ENCODE measurements at places on chromosomes 7 and 10.
A peak's percentile ranks its signal among the peaks of the same experiment; 100 is the strongest.

DNA sequence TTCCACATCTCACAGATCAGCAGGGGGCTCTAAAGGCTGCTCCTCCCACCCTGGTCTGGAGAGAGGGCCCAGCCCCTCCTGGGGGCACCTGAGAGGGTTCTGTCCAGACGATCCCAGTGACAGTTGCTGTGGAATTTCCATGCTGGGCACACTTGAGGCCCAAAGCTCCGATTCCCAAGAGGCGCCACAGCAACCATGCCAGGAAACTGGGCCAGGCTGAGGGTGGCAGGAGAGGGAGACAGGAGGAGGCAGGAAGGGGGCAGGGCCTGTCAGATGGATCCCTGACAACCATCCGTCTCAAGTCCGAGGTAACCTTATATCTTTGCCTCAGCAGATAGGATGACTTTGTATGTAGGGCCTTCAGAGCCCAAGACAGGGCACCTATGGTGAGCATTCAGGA lies 4.3 kb upstream of the NOS3 start:
- no peak for DNase-seq

DNA sequence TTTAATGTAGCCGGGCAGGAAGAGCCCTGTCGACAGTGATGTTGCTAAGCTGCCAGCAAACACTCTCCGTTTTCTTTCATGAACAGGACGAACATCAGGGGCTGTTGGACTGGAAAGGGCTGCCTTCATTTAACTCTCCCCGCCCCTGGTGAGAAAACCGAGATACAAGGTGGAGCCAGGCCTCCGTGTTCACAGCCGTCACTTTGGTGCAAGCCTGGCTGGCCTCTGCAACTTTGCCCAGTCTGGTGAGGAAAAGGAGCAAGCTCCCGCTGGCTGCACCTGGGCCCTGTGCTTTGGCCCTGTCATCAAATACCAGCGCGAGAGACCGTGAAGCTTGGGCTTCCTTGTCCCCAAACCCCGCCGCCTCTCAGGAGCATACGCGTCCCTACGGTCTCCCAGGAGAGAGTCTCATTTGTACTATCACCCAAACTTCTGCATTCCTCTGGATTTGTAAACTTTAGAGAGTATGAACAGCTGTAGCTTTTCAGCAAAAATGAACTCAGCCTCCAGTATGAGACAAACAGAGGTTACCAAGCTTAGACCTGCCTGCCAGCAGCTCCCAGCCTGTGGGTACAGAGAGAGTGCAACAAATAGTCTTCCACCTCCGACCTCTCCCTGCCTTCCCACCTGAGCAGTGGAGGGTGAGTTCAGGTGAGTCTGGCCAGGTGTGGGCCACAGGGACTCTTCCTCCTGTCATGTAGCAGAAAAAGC lies 445.3 kb upstream of the MGMT start:
- DNase-seq: no peak

GRCh38 chr7:28173531-28173930 lies 7.1 kb downstream of the JAZF1 start:
- no peak for DNase-seq

DNA sequence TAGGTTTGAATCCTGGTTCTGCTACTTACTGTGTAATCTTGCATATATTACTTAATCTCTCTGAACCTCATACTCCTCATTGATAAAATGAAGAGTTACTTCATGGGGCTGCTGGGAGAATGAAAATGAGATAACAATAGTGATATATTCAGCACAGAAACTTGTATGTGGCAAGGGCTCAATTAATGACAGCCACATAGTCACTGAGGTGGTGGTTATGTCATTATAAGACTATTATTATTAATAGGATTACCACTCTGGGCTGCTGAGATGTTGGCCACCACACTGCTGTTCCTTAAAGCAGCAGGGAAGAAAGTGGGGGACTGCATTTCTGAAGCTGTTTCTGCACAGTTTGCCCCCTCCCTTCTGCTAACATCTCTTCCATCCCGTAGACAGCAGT lies 100.4 kb upstream of the PDLIM1 start:
- DNase-seq: no peak

DNA sequence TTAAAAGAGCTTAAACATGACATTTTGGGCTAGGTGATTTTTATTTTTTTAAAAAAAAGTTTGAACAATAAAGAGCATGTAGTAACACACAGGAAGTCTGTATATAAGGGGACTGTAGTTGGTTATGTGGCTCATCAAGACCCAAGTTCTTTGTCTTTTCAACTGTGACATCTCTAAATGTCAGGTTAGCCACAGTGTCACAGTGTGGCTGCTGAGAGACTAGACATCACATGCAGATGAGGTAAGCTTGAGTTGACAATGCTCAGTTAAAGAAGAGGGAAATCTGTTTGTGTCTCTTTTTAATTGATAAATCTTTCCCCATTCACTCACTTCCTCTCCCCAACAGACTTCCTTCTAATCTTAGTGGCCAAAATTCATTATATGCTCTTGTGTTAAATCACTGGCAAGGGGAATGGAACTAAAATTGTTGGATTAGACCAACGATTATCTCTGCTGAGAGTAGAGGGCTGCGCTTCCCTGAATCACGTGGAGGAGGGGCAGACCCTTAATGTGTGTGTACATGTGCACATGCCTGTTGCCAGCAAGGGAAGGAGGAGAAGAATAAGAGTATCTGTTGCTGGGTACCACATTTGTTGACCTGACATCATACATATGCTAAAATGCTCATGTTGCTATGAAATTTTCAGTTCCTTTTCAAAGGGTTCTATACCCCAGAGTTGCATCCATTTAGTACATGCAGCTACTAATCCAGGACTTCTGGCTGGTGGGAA lies 78.3 kb downstream of the MMRN2 start:
- DNase-seq: no peak

DNA sequence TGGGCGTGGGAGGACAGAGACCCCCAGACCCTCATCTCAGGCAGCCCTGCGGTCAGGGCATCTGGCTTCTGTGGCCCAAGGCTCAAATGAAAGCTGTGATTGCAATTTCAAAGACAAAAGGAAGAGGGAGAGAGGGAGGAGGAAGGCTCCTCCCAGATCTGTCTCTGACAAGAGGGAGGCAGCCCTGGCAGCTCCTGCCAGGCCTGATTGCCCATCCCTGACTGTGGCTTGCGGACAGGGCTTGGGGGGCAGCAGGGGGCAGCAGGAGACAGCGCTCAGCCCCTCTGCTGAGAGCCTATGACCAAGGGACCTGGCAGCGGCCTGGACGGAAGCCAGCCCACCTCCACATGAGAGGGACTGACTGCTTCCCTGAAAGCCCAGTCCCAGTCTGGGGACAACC lies 91.8 kb downstream of the PTPRN2 start:
- DNase-seq: no peak

DNA sequence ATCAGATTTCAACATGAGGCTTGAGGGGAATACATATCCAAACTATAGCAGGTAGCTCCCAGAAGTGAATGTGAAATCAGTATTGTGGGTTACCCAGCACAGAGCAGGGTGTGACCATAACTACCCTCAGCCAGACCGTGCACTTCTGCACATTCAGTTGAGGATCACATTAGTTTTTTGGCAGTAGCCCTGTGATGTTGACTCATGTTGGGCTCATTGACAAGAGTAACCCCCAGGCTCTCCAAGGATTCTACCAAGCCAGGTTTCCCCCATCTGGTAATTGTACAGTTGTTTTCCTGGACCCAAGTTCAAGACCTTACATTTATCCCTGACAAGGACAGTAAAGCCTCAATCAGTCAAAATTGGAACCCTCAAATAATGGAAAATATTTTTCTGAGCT lies 11.7 kb upstream of the CPA4 start:
- DNase-seq: no peak

- no peak for DNase-seq
Observed at GRCh38 chr10:23310404-23310803, 34.2 kb downstream of the C10orf67 start.

DNA sequence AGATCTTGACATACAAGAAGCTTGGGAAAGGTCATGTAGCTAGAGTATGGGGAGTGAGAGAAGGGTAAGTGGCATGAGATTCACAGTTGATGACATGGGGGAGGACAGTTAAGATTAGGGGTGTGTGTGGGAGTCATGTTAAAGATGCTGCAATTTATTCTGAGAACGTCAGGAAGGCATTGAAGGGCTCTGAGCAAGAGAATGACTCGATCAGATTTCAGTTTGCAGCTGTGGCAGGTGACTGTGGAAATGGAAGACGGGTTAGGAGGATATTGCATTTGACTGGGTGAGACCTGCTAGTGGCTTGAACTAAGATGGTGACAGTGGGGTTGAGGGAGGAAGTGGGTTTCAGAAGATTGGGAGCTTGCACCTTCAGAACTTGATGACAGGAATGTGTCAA lies 5.6 kb downstream of the CDC123 start:
- no peak for DNase-seq

DNA sequence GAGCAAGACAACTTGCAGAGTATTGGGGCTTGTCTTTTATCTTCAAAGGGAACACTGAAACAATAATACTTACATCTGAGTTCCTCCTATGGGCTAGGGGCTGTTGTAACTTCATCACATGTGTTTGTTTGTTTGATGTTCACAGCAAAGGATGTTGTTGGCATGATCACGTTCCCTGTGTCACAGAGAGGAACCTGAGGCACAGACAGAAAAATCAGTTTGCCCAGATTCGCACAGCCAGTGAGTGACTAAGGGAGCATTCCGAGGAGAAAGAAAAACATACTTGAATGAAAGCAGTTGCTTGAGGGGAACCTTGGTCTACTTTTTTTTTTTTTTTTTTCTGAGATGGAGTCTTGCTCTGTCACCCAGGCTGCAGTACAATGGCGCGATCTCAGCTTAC lies 87.2 kb upstream of the PFKP start:
- no peak for DNase-seq

GRCh38 chr10:119497243-119497642 lies 45.3 kb downstream of the RGS10 start:
- no peak for DNase-seq

DNA sequence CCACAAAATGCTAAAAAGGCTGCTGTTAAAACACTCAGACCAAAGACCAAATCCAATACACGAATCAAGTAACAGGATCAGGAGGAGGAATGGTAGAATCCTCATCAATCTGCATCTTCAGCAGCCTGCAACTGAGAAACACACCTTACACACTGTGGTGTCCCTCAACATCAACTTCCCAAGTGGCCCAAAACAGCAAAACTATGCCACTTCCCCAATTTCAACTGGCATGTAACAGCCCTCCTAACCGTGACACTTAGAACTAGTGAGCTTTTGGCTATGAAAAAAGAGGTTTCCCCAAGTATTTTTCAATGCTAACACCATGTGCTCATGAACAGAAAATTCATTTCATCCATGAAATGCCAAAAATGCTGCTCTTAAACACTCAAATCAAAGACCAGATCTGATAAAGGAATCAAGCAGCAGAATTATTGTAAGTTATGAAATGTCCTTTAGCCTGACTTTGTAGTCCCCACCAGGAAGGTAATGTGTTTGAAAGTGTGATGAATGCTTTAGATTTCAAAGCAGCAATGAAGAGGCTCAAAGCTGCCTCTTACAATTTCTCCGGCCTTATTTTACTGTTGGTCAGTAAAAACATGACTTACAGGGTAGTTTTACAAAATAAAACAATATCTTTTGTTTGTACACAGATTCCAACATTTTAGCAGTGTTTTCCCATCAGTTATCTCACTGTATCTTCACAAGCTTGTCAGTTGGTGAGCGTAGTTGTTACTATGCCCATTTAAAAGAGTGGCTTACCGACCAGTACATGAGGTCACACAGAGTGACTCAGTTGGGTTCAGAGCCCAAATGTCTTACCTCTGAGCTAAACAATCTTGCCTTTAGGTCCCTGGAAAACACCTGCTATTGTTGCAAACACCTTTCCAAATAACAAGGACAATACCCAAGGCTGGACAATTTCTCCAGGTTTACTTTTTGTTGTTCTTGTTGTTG lies 65.7 kb upstream of the ASAH2 start:
- no peak for DNase-seq

DNA sequence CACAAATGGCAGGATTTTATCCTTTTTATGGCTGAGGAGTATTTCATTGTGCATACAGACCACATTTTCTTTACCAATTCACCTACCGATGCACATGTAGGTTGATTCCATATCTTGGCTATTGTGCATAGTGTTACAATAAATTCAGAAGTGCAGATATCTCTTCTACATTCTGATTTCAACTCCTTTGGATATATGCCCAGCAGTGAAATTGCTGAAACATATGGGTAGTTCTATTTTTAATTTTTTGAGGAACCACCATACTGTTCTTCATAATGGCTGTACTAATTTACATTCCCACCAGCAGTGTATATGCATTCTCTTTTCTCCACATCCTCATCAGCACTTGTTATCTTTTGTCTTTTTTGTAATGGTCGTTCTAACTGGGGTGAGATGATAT lies 1290.3 kb downstream of the XPNPEP1 start:
- DNase-seq: no peak

GRCh38 chr7:92621026-92621540 lies 30.9 kb upstream of the FAM133B start:
- DNase-seq: peak; percentile 56

GRCh38 chr7:123533929-123534382 lies 439 bp downstream of the IQUB start:
- no peak for DNase-seq

- DNase-seq: no peak
Observed at GRCh38 chr7:108171164-108171563, 41.0 kb upstream of the LAMB4 start.

- no peak for DNase-seq
Observed at GRCh38 chr10:6650586-6650985, 70.5 kb upstream of the PRKCQ start.

DNA sequence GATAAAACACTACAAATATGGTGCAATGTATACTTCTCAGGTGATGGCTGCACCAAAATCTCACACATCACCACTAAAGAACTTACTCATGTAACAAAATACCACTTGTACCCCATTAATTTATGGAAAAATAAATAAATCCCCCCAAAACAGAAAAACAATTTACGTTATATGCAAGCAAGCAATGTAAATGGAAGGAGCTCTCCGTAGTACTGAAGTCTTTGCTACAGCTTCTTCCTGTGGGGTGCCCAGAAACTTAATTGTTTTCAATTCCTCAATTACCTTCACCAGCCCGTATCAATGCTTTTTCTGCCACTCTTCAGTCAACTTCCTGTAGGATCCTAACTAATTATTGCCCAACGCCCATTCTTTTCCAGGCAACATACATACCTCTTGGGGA lies 138.1 kb downstream of the RELN start:
- no peak for DNase-seq

DNA sequence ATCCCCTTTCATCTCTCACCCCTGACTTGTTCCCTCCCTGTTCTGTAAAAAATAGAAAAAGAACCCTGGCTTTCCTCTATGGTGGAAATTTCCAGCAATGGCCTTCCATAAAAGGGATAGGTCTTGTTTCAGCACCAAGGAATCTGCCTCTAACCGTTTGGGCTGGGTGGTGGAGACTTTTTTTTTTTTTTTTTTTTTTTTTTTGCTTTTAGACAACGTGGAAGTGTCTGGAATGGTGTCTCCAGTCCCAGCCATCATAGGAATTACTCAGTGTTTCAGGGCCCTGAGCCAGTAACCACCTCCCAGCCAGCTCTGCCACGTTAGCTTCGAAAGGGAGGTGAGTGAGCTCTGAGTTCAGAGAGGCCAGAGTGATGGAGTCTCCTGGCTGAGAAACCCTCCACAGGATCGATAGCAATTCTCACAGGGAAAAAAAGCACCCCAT lies 97.3 kb upstream of the COL1A2 start:
- DNase-seq: no peak

GRCh38 chr7:108328174-108328651 lies 128.0 kb downstream of the NRCAM start:
- no peak for DNase-seq
